Mammary epithelial cell (primary cell): ENCODE measurements at places on chromosomes 16 and 17.

- DNase-seq: no peak
Observed at GRCh38 chr17:1521086-1521640, 4.8 kb upstream of the INPP5K start.

DNA sequence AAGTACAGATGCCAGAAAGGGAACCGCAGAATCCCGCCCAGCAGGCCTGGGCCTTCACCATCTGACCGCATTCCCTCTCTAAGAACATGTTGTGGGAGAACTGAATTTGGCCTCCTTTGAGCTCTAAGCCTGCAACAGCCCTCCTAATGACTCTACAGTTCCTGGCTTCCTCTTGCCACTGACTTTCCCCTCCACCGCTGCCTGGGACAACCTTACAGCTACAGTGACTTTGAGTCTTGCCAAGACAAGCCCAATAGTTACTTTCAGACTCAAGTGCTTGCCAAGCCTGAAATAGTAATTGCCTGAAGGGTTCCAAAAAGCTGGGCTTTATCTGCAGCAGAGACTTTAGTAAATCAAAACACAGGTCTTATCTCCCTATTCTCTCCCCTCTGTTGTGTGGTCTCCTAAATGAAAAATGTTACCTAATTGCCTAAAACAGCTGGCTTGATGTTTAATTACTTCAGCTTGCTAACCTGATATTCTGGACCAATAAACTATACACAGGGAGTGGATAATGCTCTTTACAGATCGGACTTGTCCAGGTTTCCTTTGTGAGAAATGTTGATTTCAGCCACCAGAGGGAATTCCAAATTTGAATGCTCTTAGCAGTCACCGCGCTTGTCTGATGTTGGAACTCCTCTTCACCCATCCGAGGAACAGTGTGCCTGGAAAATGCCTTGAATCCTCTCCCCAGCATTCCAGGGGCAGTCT is 85.1 kb upstream of the TBX2 start:
- DNase-seq: peak; percentile 77

GRCh38 chr16:83269048-83269447 is 538.7 kb upstream of the HSBP1 start:
- DNase-seq: no peak

DNA sequence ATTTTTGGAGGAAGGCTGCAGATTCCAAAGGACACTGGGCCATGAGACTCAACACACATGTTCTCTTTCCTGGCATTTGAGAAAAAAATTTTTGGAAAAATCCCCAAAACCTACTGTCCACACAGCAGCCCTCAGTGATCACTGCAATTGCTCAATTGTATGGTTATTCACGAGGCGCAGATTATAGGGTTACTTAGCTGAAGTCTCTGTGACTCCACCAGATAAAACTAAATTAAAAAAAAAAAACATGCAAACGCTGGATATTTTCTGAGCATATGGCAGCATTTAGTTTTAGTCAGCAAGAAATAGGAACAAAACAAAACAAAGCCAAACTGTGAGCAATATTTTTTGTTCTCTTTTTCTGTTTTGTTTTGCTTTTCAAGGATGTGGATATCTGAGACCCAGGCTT is 83.8 kb upstream of the FAM20A start:
- DNase-seq: no peak

- DNase-seq: peak; percentile 16
Observed at GRCh38 chr17:82021900-82022309, 773 bp downstream of the CENPX start.

- no peak for DNase-seq
Observed at GRCh38 chr17:48022901-48023300, 14.7 kb downstream of the COPZ2 start.

- no peak for DNase-seq
Observed at GRCh38 chr17:33228548-33228947, 64.5 kb downstream of the ASIC2 start.

DNA sequence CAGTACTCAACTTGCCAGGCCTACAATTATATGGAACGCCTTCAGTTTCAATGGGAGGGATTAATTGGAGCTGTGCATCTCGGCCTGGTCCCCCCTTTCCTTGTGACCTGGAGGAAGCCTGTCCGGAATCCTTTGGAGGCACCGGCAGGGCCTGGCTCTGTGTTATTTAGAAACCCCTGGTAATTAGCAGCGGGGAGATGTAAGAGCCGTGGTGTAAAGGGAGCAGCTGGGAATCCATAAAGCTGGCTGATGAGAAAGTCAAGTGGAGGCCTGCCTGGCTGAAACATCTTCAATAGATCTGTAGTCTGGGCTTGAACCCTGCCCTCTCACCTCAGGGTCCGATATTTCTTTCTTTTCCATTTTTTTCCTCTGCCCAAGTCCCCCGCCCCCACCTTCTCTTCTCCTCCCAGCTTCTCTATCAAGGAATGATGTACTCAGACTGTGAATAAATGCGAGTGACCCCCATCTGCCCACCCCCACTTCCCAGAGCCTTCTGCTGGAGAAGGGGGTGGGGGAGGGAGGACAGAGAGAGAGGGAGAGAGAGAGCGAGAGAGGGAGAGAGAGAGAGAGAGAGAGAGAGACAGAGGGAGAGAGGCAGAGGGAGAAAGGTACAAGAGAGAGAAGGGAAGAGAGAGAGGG is 495.5 kb upstream of the ZFHX3 start:
- DNase-seq: no peak

DNA sequence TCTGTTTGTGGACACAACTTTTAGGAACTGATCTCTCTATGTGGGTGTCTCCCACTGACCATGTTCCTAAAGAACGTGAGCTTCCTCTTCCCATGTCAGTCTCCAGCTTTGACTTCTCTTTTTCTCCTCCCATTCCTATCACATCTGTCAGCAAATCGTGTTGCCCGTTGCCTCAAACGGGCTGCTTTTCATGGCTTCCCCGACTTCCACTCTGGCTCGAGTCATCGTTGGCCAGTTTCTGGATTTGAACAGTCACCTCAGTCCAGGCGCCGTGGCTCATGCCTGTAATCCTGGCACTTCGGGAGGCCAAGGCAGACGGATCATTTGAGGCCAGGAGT is 5.4 kb downstream of the ABCC1 start:
- DNase-seq: no peak

- no peak for DNase-seq
Observed at GRCh38 chr17:41909088-41909487, 9.7 kb downstream of the ACLY start.

DNA sequence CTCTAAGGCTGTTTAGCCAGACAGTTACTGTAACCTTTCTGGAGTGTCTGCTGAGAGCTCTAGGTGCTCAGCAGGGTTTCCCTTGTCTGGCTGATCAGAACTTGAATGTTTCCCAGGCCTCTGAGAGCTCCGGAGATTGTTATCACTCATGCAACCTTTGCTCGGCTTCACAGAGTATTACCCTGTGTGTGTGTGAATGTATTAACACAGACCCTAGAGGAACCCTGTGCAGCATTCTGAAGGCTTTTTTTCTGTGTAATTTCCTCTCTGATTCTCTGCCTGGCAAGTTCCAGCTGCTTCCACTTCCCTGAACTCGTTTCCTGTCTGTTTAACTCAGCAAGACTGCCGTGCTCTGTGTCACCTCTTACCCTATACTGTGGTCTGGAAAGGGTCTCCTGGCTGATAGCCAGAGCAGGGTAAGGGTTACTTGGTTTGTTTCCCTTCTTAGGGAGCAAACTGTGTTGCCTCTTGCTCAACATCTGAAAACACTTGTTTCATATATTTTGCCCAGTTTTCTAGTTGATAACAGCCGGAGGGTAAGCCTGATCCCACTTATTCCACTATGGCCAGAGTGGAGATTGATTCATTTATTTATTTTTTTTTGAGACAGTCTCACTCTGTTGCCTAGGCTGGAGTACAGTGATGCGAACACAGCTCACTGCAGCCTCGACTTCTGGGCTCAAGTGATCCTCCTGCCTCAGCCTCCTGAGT is 21.7 kb downstream of the PRMT7 start:
- DNase-seq: no peak

DNA sequence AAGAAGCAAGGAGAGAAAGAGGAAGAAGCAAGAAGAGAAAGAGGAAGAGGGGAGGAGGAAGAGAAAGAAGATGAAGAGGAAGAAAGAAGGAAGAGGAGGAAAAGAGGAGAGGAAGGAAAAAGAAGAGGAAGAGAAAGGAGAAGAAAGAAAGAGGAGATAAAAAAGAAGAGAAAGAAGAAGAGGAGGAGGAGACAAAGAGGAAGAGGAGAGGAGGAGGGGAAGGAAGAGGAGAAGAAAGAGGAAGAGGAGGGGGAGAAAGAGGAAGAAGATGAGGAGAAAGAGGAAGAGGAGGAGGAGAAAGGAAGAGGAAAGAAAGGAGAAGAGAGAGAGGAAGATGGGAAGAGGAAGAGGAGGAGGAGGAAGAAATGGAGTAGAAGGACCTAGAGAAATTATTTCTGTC is 80.4 kb downstream of the CDYL2 start:
- DNase-seq: no peak

DNA sequence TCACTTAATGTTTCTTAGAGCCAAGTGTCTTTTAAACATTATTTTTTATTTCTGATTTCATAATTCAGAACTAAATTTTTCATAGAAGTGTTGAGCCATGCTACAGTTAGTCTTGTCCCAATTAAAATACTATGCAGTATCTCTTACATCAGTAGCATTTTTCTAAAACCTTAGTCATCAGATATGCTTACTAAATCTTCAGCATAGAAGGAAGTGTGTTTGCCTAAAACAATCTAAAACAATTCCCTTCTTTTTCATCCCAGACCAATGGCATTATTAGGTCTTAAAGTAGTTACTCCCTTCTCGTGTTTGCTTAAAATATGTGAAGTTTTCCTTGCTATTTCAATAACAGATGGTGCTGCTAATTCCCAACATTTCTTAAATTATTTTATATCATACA is 13.6 kb upstream of the BCAS3 start:
- DNase-seq: no peak

- DNase-seq: peak; percentile 55
Observed at GRCh38 chr17:53627511-53627910, 195.2 kb upstream of the KIF2B start.

DNA sequence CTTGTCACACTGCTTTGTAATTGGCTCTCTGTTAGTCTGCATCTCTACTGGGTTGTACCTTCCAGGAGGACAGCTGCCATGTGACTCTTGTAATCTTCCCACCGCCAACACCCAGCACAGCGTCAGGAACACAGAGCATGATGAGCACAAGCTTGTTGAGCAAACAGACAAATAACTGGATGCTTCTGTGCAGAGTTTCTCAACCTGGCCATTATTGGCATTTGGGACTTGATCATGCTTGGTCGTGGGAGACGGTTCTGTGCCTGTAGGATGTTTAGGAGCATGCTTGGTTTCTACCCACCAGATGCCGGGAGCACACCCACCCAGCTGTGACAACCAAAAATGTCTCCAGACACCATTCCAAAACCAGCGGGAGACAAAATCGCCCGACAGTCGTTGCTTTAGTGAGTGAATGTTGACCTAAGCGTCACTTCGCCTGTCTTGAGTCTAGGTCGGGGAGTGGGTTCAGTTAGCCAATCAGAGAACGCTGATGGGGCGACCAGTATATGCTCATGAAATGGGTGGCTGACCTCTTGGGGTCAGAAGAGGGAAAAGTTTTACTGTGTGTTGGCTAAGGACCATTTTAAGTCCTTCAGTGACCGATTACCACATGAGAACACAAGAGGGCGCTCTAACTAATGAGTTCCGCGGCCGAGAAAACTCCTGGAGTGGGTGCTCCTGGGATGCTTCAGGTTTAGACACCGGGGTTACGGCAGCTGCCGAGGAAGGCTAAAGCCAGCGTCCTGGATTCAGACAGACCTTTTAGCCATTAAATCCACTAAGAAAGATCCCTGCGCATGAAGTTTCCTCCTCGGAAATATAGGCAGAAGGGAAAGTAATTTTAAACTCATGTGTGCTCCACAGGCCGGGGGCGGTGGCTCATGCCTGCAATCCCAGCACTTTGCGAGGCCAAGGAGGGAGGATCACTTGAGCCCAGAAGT is 57.8 kb upstream of the TEX2 start:
- peak; percentile 62 for DNase-seq

DNA sequence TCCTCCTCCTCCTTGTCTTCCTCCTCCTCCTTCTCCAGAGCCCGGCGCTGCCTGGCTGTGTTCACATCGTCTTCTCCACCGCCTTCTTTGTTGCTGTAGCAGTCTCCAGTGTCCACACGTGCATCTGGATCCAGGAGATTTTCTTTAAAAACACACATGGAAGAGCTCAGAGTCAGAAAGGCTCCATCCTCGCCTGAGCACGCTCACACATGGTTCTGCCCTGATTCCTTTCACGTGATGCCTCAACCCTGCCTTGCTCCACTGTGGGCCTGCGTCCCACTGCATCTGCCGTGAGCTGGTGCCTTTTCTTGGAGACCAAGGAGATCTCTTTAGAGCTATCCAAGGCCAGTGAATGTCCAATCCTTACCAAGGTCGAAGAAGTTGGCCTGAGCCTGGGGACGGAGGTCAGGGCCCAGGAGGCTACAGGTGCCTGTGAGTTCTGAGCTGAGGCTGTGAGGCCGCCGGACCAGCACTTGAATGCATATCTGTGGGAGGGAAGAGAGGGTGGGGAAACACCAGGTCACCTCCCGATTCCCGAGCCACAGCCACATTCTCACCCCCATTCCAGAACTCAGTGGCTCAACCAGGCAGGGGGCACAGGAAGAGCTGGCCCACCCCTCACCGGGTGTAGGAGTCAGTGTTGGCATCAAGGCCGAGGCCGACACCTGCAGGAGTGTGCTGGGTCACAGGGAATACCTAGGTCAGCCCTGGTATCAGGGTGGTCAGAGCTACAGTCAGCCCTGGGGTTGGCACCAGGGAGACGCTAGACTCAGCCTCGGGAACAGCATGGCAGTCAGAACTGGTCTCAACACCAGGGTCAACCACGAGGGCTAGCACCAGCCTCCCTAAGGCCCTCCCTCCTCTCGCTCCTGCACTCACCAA is 37.6 kb downstream of the HASPIN start:
- DNase-seq: no peak

GRCh38 chr17:4499431-4500190 is 930 bp downstream of the SPNS2 start:
- DNase-seq: no peak

DNA sequence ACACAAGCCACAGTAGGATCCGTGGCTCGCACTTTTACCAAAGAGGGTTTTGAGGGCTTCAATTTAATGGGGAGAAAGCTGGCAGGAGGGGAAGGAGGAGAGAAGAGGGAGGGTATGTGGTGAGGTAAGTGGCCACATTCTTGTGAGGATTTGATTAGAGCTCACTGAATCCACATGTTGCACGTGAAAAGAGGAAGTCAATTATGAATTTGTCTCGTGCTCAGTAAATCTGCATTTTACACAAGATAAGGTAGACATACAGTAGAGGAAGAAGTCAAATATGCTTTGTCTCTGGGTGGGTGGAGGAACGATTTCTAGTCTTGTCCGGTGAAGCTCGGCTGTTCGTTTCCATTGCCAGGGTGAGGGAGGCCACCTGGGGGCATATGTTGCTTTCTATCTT is 862 bp downstream of the ZNF232 start:
- DNase-seq: no peak

GRCh38 chr17:21249086-21249795 is 4.0 kb downstream of the NATD1 start:
- DNase-seq: no peak

- DNase-seq: no peak
Observed at GRCh38 chr16:73268366-73268993, 220.6 kb upstream of the ZFHX3 start.

DNA sequence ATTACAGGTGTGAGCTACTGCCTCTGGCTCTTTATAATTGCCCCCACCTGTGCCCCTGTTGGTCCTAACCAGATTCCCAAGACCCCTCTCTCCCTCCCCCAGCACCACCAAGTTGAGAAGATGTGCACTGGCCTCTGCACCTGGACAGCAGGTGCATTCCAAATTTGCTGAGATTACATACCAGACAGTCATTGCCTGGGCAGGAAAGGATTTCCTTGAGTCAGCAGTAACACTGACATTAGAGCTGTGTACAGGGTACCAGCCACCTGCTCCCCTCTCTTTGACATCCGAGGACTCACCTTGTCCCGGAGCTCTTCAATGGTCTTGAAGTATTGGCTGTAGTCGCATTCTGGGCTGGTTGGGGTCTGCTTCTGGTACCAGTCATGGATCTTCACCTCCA is 659 bp downstream of the KRT15 start:
- no peak for DNase-seq
